ENCODE measurements at places on chromosomes 2 and 18.
A peak's percentile ranks its signal among the peaks of the same experiment; 100 is the strongest.

GRCh38 chr2:73111073-73112025 lies 1.4 kb downstream of the RAB11FIP5 start:
- no peak for DNase-seq

DNA sequence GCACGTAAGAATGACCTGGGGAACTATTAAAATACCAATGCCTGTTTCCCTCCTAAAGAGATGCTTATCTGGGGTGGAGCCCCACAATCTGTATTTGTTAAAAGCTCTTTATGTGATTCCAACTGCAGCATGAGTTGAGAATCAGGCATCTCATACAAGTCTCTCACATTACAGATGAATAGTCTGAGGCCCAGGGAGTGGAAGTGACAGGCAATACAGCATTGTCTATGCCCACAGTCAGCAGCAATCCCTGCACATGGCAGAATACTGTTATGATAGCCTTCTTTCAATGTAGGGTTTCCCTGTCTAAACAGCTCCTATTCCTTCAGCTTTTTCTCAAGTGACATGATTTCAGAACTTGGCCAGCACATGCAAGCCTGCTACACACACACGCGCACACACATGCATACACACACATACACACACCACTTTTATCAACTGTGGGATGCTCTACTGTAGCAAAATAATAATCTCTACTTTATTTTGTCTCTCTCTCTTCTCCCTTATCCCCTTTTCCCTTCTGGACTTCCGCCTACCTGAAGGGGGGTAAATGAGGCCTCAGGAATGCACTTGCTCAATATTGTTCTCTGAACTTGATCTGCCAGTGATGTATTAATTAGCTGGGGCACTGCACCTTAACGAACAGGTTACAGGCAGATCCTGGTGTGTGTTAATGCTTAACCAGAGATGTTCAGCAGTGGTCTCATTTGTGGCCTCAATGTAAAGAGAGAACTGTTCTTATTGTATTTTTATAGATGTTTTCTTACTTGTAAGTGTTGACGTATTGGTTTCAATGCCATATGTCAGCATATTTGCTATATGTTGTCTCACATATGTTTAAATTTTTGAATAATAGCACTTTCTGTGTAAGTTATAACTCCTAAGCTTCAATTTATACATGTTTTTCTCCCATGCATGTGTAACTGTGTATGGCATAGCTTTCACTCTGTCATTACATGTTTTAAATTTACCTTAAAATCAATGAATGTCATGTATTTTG lies 116.0 kb downstream of the SETBP1 start:
- DNase-seq = no peak

DNA sequence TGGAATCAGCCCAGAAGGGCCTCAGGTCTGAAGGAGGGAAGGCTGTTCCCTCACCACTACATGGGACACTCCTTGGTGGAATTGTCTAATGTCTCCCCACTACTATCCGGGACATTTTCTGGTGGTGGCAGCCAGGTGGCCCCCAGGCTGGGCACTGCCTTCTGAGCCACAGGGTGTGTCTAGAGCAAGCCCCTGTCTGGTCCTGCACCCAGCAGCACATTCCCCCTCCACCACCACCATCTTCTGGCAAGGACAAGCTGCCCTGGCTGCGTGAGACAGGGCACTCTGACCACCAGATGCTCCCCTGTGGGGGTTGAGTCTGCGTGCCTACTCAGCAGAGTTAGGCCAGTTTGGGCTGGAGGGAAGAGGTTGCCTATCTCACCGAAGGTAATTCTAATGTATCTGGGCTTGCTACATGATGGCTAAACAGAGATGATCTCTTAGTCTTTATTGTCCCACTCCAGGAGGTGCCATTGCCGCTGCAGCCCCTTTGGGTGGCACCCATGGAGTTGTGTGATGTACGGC lies 106.3 kb downstream of the PLB1 start:
- DNase-seq = no peak

DNA sequence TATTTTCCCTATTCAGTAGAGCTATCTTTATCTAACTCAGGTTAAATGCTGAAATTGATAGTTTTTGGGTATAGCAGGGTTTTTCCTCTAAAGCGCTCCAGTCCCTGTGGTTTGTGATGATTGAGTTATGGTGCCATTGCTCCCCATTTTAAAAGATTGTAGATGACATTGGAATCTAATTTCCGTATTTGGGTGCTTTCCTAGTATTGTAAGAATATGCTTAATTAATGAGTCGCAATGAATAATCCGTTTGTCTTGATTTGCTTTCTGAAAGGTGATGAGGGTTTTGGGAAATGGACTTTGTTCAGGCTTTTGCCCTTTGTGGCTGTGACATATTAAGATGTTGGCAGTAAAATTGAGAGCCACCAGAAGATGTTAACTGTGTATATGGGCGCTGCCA lies 3.9 kb downstream of the RPS7 start:
- DNase-seq = no peak

GRCh38 chr2:64980183-64980582 lies 9.0 kb upstream of the SLC1A4 start:
- DNase-seq = no peak

GRCh38 chr2:127187831-127188230 lies 32.3 kb downstream of the CYP27C1 start:
- no peak for DNase-seq

GRCh38 chr2:163565192-163565591 lies 170.6 kb downstream of the FIGN start:
- no peak for DNase-seq

DNA sequence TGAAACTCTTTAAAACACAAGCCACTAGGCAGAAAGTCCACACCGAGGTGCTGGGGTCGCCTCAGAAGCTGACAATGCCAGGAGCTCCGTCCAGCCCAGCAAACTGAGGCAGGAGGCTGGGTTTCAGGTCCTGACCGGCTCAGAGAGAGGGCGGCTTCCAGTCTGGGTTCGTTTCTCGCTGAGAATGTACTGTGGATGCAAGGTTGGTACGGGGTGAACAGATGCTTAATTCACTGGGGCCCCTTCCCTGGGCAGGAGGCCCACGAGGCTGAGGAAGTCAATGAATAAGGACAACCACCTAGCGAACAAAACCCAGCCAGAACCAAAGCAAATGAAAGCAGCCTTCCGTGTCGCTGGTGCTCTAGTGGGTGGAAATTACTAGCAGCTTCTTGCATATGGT lies 142.0 kb downstream of the RTP5 start:
- DNase-seq = no peak

- no peak for DNase-seq
Measured at GRCh38 chr2:172440795-172441194, 13.4 kb downstream of the ITGA6 start.

DNA sequence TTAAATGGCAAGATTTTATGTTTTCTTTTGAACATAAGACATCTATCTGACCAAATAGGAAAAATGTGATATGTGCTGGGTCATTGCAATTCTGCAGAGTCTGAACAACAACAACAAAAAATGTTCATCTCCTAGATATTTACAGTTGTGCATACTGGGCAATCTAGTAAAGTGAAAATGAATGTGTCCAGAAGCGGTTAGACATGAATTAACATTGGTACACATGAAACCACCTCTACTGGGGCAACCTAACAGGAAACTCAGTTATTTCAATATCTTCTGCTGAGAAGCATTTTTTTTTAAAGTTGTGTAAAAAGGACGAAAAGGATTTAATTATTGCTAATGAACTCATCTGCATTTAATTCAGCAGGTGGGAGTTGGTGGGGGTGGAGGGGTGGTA lies 76.9 kb downstream of the DHRS9 start:
- no peak for DNase-seq

- no peak for DNase-seq
Measured at GRCh38 chr2:161725297-161725696, 101.1 kb downstream of the SLC4A10 start.

DNA sequence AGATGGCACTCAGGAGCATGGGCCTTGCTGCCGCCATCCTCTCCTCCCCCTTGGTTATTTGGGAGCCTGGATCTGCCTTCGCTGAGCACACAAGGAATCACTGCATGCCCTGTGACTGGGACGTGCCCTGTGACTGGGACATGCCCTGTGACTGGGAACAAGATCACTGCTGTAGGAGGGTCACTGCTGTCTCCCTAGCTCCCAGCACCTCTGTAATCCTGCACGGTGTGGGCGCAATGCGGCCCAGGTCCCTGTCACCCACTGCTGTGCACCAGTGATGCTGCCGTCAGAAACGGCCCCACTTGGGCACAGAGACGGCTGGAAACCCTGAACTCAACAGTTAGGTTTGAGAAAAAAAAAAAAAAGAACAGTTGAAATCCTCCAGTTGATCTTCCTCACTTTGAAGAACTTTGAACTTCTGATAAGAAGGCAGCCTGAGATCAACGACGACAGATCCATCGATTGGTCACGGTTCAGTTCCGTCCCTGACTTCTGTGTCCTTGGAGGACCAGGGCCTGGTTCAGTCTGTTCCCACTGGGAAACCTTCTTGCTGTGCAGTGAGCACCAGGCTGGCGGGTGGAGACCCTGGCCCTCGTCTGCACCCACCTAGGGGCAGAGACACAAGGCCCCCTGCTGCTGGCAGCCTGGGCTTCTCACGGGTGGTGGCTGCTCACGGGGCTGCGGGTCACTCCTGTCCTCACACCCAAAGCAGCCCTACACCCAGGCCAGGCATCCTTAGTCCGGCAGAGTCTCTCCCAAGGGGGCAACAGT lies 125.9 kb downstream of the PXDN start:
- DNase-seq = no peak

DNA sequence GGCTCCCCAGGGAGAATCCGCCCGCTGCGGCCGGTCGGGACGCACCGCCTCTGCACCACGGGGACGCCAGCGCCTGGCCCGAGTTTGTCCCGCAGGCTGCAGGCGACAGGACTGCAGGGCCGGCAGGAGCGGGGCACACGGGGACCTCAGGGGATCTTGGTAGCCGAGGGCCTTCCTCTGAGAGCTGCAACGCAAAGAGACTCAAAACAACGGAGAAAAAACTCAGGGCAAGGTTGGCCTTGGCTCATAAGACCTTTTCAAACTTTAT lies 79.7 kb downstream of the ARHGEF4 start:
- DNase-seq = no peak

- no peak for DNase-seq
Measured at GRCh38 chr2:137980459-137980858, 16.2 kb downstream of the HNMT start.

- peak; percentile 24 for DNase-seq
Measured at GRCh38 chr18:48186131-48186766, 222.9 kb downstream of the ZBTB7C start.

DNA sequence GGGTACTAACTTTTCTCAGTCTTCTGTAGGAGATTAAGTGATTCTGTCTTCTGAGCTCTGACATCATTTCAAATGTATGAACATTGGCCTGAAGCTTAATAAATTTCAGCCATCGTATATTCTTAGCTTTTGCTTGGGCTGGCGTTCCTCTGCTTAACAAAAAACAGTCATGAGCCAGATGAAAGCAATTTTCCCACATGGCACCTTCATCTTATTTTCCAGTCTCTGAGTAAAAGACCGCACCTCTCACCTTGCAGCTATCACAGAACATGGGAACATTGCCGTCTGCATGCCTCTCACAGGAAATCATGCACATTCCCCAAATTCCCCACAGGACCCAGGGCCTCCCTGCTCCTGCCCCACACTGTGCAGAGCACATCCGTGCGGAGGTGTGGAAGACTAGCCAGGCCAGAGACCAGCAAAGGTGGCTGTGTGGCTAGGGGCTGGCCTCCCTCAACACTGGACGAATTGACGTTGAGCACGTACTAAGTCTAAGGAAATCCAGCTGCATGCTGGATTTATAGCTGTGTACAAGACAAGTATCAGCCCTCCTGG lies 531.8 kb upstream of the ID2 start:
- DNase-seq = no peak
